Activated T-helper 1 cell treated with anti-CD3 and anti-CD28 coated beads, Interleukin-2, amount 50 U/mL, for 16 hours (primary cell): ENCODE measurements at places on chromosomes 11 and 22.

GRCh38 chr22:50031189-50032091 lies 18.9 kb upstream of the IL17REL start:
- no peak for DNase-seq

DNA sequence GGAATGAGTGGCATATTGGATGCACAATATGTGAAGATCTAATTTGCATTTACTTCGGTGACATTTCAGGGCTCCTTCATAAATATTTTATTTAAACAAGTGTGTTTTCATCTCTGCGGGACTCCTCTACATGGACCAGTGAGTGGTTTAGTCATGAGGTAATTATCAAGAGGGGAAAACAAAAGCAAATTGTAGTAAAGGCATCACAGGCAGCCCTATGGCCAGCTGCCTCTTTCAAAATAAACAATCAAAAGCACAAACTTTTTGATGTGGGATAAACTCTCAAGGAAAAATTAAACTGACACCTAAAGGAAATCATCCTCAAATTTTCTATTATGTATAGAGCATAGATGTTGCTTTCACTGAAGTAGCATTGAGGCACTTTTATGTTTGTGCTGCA lies 6.0 kb downstream of the SYT9 start:
- DNase-seq: no peak

DNA sequence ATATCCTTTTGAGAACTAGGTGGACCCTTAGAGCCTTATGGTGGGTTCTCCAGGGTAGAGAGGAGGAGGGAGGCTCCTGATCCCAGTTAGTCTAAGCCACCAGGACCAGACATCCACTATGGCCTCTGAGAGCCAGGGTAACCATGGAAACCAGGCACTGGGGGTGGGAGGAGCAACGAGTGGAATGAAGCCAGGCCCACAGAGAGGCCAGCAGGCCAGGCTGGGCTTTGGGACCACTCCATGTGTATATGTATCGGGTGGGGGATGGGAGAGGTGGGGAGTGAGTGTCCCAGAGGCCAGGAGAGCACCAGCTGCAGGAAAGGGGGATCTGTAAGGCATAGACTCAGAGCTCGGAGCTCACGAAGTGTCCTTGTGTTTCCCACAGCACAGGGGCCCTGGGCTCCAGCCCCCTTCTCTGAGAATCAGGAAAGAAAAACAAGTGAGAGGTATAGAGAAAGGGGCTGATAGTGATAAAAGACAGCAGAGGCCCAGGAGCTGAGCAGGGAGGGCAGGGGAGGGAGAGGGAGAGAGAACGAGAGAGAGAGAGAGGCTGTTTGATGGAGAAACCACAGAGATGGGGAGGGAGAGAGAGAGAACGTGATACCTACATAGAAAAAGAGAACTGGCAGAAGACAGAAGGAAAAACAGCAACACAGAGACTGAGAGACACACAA lies 15.5 kb upstream of the TSPAN18 start:
- no peak for DNase-seq

DNA sequence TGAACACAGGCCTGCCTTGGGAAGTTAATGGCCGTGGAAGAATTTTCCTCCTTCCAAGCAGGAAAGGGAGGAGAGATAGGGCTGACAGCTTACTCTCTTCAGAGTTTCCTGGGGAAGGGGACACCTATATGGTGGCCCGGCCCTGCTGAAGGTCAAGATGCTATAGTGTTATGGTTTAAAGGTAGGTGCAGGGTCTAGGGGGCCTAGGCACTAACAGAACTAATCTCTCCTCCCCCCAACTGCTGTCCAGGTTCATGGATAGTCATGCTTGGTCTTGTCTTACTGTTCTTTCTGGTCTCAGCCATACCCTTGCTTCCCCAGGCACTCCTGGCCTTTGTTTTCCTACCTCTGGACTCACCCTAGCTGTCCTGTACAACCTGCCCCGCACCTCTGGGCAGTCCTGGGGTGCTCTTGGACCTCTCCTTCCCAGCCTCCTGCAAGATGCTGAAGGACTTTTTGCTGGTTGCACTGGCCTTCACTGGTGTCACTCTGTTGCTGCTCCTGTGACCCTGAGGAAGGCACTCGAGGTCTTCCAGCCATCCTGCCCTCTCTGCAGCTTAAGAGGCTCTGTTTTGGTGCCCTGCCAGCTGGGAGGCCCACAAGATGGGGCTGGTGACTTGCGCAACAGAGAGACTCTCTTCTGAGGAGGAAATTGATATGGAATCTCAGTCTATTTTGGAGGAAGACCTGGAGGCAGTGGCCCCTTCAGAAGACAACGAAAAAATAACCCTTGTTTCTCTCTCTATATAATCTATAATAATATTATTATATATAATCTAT lies 17.9 kb downstream of the SEC14L3 start:
- no peak for DNase-seq

DNA sequence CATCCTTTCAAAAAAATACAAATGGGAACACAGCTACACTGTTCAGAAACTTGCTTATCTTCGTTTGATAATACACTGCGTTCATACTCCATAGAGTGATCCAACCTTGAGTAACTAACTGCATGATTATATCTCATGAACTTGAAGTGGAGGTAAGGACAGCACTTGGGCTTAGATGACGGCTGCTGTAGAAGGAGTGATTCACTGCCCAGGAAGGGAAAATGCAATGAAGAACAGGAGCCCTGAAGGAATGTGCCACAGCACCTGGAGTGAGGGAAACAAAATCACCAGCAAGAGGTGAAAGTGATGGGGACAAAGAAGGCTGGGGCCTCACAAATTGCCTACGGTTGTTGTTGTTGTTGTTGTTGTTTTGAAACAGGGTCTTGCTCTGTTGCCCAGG lies 44.1 kb upstream of the SC5D start:
- no peak for DNase-seq

- no peak for DNase-seq
These were observed 154.6 kb downstream of the MAML2 start for GRCh38 chr11:96188243-96189006.

- no peak for DNase-seq
These were observed 478.2 kb downstream of the BUD13 start for GRCh38 chr11:116294630-116295029.

GRCh38 chr11:45615182-45615792 lies 50.1 kb downstream of the CHST1 start:
- no peak for DNase-seq

DNA sequence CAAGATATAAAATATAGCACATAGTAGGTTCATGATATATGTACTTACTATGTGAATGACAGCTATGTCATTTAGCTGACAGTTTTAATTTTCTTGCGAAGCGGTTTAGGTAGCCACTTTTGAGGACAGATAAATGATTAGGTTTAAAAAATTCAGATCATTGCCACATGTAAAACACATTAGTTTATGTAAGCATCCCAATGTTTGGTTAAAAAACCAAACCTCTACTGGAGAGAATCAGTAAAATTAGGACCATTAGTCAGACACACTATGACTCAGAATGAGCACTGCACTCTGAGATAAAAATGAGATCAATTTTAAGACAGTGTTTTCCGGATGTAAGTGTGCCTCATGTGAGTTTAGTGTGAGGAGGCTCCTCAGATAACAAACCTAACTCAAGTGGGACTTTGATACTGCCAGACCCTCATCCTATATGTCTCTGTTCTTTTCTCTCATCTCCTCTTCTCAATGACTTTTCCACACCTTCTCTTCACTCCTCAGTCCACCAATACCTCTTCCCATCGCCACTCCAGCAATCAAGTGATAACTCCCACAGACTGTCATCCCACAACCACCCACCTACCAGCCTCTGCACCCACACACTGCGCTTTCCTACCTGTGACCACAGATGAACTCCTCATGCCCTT lies 6.8 kb upstream of the OR2AT4 start:
- no peak for DNase-seq

DNA sequence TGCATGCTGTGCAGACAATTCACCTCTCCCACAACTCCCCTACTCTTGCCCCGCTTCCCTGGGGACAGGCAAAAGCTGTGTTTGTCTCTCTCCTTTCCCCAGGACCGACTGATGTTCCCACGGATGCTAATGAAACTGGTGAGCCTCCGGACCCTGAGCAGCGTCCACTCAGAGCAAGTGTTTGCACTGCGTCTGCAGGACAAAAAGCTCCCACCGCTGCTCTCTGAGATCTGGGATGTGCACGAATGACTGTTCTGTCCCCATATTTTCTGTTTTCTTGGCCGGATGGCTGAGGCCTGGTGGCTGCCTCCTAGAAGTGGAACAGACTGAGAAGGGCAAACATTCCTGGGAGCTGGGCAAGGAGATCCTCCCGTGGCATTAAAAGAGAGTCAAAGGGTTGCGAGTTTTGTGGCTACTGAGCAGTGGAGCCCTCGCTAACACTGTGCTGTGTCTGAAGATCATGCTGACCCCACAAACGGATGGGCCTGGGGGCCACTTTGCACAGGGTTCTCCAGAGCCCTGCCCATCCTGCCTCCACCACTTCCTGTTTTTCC lies 1.4 kb upstream of the MADD start:
- no peak for DNase-seq

- no peak for DNase-seq
These were observed 1.7 kb downstream of the OSBPL5 start for GRCh38 chr11:3163241-3163981.

DNA sequence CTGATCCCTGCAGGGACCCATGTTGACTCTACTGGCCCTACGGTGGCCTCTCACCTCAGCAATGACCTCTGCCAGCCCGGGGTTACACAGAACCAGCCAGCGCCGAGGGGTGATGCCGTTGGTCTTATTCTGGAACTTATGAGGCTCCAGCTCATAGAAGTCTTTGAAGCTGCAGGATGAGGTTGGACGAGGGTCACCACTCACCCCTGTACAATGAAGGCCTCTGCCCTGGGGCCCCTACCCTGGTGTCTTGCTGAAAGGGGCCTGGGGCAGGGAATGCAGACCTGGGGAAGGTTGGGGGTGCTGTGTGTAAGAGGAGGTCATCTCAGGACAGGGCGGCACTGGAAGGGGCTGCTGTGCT lies 6.8 kb downstream of the PYGM start:
- DNase-seq: no peak

- DNase-seq: no peak
These were observed 46.8 kb downstream of the FAM83F start for GRCh38 chr22:40041366-40042137.

DNA sequence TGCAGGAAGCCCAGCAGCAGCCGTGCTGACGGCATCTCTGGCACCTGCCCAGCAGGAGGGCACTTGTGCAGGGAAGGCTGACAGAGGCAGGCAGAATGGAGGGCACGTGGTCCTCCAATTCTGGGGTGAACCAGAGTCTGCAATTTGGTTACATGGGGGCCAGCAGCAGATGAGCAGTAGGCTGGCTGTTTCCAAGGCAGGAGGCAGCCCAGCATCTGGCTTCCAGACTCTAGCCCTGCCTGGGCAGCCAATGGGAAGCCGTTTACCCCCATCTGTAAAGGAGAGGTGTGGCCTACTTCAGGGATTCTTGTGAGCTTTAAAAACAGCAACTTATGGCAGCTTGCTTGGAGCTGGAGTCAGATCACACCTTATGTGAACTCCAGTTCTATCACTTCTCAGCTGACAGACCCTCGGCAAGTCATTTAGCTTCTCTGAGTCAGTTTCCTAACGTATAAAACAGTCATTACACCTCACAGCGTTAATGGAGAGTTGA lies 27.9 kb upstream of the RASL10A start:
- no peak for DNase-seq

DNA sequence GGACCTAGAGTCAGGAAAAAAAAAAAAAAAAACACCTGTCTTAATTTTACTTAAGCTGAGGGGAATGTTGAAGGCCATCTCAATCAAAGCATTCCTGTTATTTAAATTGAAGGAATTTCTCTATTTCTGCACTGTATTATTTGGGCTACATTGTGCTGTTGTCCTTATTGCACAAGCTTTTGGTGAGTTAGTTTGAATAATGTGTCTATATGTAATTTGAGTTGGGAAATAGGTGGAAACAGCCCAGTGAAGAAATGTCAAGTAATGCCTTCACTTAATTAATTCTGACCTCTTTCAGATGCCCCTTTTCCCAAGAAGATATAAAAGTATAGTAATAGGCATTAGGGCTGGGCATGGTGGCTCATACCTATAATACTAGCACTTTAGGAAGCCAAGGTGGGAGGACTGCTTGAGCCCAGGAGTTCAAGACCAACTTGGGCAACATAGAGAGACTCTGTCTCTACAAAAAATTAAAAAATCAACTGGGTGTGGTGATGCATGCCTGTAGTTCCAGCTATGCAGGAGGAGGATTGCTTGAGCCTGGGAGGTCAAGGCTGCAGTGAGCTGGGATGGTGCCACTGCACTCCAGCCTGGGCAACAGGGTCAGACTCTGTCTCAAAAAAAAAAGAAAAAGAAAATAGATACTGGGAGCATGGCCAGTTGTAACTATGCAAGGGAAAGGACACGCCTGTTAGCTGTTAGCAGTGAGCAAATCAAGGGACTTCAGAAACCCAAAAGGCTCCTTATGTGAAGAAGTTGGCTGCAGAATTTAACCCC lies 34.9 kb downstream of the OR10A6 start:
- DNase-seq: no peak

- DNase-seq: no peak
These were observed 4.0 kb upstream of the RCOR2 start for GRCh38 chr11:63920939-63921417.

DNA sequence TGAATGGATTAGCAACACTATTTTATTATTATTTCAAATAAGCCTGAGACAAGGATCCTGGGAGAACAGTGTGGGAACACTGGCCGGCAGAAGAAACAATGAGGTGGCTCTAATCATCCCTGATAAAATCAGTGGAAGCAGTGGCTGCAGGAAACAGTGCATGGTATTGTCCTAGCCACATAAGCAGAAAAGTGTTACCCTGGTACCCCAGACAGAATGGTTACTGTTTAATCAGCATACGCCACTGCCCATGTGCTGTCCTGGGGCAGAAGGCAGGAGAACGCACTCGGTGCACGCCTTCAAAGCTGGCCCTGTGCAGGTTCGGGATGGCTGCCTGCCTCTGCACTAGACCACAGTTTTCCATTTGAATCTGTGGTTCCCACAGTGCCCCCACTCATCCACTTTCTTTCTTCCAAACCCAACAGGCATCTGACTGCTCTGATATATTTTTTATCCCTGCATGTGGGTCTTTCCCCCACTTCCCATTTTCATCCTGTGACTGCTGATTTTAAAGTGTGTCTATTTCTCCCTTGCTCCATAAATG lies 25.7 kb downstream of the OPCML start:
- DNase-seq: no peak

DNA sequence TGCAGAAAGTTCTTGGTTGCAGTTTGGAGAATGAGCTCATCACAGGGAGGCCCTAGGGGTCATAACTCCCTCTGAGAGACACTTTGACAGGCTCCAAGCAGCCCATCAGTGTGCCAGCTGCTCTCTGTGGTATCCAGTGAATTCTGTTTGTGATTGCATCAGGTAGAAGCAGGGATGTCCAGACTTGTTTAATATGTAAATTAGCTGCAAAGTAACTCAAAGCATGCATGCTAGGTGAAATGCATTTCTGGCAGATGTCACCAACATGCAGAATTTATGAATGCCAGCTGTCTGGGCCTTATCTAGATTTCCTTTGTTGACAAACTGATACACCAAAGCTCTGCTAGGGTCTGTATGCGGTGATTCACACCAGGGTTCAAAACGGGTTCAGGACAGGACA lies 123.6 kb upstream of the MTNR1B start:
- no peak for DNase-seq

GRCh38 chr11:31689559-31689958 lies 121.6 kb downstream of the PAX6 start:
- no peak for DNase-seq

GRCh38 chr11:48052183-48053044 lies 72.1 kb downstream of the PTPRJ start:
- DNase-seq: no peak
